CD4-positive, alpha-beta T cell treated with Interleukin-4 for 1 hour (primary cell): ENCODE measurements at places on chromosomes 16 and 17.
A peak's percentile ranks its signal among the peaks of the same experiment; 100 is the strongest.

GRCh38 chr16:14036889-14037288, 34.2 kb upstream of the MRTFB start:
- DNase-seq = no peak

DNA sequence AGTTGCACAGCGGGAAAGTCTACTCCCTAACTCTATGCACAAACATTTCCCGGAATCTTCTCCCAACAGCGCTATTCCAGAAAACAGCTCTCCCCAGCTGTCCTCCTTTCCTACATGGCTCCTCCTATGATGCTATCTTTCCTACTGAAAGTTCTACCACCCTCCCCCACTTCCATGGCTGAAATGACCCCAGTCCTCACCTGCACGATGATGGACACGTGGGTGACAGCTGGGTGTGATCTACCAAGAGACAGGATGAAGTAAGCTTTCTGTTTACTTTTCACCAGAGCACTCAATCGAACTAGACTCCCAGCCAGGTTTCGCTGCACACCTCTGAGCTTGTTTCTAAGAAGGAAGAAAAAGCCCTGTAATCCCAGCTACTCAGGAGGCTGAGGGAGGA, 10.7 kb downstream of the CTC1 start:
- no peak for DNase-seq

GRCh38 chr16:65301029-65301428, 179.2 kb upstream of the CDH11 start:
- DNase-seq = no peak

GRCh38 chr17:18184143-18185031, 759 bp downstream of the ALKBH5 start:
- DNase-seq = peak; percentile 83

DNA sequence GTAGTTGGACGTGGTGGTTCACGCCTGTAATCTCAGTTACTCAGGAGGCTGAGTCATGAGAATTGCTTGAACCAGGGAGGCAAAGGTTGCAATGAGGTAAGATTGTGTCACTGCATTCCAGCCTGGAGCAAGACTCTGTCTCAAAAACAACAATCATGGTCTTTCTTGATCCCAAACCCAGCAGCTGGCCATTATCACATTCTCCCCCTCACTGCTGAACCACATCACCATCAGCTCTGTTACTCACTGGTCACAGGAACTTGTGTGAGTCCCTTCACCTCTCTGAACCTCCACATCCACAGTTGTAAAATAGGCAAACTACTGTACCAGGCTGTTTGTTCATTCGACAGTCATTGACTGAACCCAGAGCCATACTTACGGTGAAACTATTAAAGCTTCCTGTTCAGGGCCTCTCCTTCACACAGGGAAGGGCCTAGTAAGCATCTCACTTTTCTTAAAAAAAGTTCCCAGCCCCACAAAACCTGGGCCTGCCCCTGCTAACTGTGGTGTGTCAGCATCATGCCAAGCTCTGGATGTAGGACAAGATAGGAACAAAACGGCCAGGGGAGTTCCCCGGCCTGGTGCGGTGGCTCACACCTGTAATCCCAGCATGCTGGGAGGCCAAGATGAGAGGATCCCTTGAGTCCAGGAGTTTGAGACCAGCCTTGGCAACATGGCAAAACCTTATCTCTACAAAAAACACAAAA, 104.7 kb downstream of the COPRS start:
- no peak for DNase-seq

- DNase-seq = no peak
Measured at GRCh38 chr16:19114359-19115147, 789 bp downstream of the ITPRIPL2 start.

DNA sequence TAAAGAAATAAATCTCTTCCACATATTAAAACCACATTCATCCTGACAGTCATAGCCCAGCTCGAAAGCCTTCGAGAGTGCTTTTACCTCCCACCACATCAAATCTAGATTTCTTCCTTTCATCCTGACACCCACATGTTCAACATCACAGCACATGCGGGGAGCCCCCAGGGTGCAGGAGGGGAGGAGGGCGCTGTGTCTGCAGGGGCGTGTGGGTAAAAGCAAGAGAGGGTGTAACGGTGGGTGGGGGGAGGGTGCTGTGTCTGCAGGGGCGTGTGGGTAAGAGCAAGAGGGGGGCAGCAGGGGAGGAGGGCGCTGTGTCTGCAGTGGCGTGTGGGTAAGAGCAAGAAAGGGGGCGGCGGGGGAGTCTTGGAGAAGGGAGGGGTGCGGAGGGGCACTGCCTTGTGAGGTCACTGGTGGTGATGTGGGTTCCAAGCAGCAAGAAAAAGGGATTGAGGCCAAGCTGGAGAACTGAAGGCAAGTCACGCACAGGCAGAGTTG, 34.7 kb downstream of the ADCY9 start:
- DNase-seq = peak; percentile 30

DNA sequence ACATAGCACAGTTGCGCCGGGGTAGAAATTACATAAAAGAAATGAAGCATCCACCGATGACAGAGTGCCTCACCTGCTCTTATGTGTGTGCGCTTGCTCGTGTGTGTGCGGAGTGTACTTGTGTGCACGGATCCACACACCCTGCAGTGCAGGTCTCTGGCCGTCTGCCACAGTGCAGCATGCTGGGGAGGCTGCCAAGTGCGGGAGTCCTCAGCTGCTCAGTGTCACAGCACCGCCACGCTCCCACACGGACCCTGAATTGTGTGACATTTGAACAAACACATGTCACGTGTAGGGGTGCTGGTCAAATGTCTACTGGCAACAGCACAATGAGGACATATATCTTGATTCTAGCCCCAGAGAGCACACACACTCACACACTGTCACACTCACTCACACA, 243.0 kb upstream of the MYOCD start:
- DNase-seq = no peak

DNA sequence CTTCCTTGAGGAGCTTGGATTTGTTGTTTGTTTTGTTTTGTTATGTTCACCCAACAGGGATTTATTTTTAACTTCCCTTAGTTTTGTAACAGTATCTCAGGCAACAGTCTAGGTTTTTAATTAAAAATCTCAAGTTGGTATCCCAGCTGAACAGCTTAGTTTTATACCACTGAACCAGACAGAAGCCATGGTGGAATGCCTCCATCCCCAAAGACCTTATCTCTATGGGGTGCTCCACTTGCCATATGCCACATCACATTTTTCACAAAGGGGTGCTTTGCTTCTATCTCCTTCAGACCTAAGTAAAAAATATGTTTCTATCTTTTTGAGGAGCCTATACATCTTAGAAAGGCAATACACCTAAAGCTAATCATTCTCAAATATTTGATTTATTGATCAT, 715.8 kb upstream of the KIF2B start:
- DNase-seq = no peak

DNA sequence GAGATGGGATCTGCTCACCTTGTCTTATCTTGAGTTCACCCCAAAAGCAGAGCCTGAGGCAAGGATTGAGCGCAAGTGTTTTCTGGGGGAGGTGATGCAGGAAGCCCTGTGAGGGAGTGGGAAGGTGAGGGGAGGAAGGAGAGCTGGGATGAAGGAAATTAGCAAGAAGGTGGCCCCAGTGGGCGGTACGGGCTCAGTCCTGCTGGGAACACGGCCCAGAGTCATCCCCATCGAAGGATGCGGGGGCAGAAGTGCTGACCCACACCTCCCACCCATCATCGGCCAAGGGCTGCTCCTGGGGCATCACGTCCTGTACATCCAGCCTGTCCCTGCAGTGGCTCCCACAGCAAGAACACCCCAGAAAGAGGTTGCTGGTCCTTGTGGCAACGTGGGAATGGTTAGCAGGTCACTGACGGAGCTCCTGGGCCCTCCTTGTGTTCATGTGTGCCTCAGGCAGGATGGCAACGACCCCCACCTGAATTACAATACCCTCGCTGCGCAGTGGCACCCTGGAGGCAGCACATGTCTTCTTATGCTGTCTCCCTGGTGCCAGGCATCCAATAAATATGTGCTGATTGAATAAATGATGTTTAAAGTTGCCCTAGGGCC, 18.2 kb downstream of the C16orf95 start:
- DNase-seq = no peak
